HT1080 (cell line): ENCODE measurements at places on chromosomes 2 and 18. TPM values are rescaled to one million over a fixed set of nuclear protein-coding genes. Genes with fewer than 3 reads are reported as not detected.
A peak's percentile ranks its signal among the peaks of the same experiment; 100 is the strongest.

- DNase-seq: peak; percentile 62
Measured at GRCh38 chr2:3738454-3738853, 35.1 kb downstream of the DCDC2C start.

DNA sequence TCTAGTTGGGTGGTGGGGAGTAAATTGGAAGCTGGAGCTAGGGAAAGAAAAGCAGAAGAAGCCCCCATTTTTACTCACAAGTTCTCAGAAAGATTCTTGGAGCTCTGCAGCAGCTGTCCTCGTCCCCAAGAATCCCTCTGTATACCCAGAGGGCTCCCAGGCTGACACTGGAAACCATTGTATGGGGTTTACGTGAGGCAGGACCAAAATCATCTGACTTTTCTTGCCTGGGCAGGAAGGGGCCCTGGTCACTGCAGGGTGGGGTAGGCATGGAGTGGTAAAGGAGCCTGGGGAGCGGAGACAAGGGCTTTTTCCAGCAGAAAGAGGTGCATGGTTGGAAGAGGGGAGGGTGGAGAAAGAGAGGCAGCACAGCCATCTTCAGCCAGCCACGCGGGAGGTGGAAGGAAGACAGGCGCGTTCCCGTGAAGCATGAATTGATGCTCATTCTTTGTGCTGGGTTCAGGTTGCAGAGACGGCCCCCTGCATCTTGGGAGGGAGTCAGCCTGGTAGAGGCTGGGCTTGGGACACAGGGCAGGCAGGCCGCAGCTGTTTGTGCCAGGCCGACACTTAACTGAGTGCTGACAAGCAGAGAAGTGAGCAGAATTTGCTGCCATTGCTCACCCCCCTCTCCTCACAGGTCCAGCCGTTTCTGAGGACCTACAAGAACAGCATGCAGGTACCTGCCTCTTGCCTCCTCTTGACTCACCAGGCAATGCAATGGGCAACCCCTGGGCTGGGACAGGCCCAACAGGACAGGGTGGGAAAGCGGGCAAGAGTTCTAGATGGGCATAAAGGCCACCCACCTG is 94.8 kb downstream of the PLB1 start:
- DNase-seq: no peak

The SERPINB2 gene
- 0.27 and 1.8 TPM in 2 replicates for total RNA-seq

The PLCD4 gene
- total RNA-seq: 1.7 and 2.4 TPM in 2 replicates

DNA sequence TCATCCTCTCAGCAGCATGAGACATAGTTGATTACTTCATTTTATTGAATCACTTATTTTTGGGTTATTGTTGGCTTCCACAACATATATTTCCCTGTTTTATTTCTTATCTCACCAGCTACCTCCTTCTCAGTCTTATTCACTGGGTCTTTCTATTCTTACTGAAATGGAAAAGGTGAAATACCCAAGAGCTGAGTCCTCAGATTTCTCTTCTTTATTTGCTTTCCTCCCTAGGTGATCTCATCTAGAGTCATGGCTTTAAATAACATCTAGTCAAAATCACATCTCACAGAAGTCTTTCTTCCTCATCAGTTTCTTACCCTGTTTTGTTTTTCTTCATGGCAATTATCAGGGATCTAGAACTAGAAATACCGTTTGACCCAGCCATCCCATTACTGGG is 105.0 kb upstream of the RBBP8 start:
- DNase-seq: peak; percentile 91

DNA sequence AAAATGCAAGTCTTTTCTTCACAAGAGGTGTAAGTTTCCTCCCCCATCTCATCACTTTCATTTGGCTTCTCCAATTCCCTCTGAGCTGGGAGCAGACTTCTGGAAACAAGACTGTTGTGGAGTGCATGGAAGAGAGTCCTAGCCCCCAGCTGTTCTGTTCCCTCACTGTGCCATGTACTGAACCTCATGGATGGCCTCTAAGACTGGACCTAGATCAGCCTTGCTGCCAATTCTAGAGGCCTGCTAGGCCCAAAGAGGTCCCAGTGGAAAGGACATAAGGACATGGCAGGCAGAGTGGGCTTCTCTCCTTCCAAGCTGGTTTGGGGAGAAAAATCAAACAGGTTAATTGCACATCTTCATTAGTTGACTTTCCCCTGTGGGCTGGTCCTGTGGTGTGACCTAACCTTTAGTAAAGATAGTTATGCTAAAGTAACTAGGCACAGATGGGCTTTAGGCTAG is 7.3 kb upstream of the CETN1 start:
- no peak for DNase-seq

- peak; percentile 98 for DNase-seq
Measured at GRCh38 chr2:230230087-230230486, 4.6 kb downstream of the SP140 start.

GRCh38 chr2:20190876-20191713 is 33.8 kb downstream of the SDC1 start:
- peak; percentile 44 for DNase-seq

The FSIP2 gene
- not detected in 2 replicates for total RNA-seq

The OSBPL1A gene
- 16.6 and 17.3 TPM in 2 replicates for total RNA-seq

The SERPINB10 gene
- not detected in 2 replicates for total RNA-seq

The DPP10 gene
- not detected in 2 replicates for total RNA-seq

The ABHD1 gene
- total RNA-seq: not detected in 2 replicates

DNA sequence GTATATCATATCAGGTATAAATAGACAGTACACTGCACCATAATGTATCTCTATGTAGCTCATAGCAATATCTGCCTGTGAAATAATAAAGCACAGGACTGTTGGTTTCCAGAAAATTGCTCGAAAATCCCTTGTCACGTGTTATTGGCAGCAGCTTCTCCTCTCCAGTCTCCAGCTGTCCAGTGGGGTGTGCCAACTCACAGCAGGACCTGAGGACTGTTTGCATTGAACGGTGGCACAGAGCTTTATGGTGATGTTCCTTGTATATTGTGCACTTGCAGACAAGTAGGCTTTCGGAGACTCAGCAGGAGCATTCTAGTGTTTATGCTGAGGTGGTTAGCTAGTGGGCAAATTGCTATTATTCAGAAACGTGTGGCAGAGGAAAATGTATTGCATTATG is 182.2 kb upstream of the ATP5MC3 start:
- no peak for DNase-seq

- peak; percentile 4 for DNase-seq
Measured at GRCh38 chr2:184067502-184067901, 530.8 kb upstream of the ZNF804A start.

- DNase-seq: no peak
Measured at GRCh38 chr2:5089409-5089808, 602.8 kb upstream of the SOX11 start.

- DNase-seq: no peak
Measured at GRCh38 chr2:16971722-16972234, 306.1 kb upstream of the CYRIA start.

DNA sequence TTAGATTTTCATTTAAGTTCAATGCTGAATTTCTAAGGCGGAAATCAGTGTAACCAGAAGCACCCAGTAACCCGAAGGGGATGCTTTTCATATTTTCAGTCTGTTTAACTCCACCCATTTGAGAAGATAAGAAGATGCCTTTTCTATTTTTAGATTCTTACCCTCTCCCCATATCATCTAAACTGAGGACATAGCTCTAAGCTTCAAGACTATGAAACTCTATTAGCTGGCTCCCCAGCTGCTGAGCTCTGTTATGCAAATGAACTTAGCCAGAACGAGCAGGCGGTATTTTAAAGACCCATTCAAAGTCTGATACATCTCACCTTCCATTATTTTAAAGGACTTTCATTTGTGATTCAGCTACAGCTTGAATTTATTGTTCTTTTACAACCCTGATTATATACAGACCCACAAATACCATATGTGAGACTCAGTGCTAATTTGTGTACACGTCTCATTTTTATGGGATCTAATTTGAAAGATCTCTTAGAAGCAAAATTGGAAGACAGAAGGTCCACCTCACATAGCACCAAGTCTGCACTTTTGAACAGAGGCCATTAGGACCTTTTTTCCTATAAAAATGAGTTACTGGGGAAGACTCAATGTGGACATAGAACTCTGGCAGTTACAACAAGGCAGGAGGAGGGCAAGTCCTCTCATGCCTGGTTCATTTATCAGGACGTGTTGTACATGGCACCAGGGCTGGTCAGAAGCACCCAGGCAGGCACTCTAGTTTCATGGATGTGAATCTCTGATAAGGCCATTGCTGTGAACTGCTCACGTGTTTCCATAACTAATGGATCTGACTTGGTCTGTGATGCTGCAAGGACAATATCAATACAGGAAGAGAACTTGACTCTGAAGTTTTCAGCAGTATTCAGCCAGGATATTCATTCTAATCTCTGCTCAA is 16.3 kb downstream of the CDC42EP3 start:
- no peak for DNase-seq

DNA sequence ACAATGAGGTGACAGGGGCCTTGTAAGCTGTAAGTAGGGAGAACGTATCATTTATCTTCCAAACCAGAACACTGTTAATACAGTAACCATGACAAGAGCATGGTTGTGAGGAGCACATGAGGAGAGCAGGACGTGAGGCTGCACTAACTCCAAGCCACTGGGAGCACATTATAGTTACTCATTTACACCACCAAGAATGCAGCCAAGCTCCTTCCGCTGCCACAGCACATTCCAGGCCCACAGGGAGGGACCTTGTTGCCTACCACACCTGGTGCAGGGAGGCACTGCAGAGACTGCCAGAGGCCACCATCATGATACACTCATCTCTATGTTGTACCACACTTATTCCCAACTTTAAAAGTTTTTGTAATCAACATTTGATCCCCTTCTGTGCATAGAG is 13.5 kb upstream of the SFXN5 start:
- DNase-seq: no peak

GRCh38 chr2:101380376-101380775 is 6.9 kb downstream of the CREG2 start:
- DNase-seq: peak; percentile 89

- DNase-seq: peak; percentile 32
Measured at GRCh38 chr2:203532957-203533658, 2.0 kb downstream of the RAPH1 start.

The MC2R gene
- total RNA-seq: not detected in 2 replicates

The MOGAT1 gene
- total RNA-seq: not detected in 2 replicates

- peak; percentile 98 for DNase-seq
Measured at GRCh38 chr2:20578895-20579825, 71.7 kb downstream of the HS1BP3 start.

GRCh38 chr2:195603998-195604397 is 53.0 kb upstream of the SLC39A10 start:
- no peak for DNase-seq

DNA sequence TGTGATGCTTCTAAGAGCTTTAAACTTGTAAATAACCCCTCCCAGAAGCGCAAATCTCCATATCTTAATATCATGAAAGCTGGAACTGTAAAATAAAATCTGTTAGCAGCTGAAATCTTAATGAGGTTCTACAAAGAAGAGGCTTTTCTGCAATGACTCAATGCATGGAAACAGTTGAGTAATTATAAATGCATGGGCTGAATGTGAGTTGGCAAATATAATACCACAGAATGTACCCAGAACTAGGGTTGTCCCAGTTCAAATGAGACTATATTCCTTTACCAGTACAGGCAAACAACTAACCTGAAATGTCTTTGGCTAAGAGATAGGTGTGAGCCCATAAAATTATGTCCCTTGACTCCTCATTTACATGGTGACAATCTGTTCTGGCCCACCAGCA is 52.9 kb downstream of the SATB2 start:
- DNase-seq: peak; percentile 18

GRCh38 chr18:48170651-48171050 is 238.5 kb downstream of the ZBTB7C start:
- DNase-seq: no peak

- DNase-seq: no peak
Measured at GRCh38 chr2:225428360-225428759, 28.9 kb downstream of the NYAP2 start.

The KLHL29 gene
- total RNA-seq: 6.0 and 6.8 TPM in 2 replicates

The LINC00305 gene
- not detected in 2 replicates for total RNA-seq

GRCh38 chr2:176122052-176122682 is 352 bp upstream of the HOXD9 start:
- no peak for DNase-seq

DNA sequence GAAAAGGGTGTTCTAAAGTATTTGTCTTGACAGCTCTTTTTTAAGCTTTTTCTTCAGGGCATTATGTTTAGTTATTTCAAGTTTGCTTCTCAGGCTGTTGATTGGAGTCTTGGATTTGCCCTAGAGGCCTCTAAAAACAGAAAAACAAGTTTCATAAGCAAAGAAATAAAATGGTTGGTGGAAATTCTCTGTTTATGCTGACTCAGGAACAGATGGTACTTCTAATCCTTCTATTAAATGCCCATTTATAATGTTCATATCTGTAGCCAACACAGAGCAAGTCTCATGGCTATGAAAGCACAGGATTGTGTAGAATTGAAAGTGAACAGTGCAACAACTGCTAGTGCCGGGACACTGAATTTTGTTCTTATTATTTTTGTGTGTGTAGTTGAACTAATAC is 60.4 kb downstream of the KCNJ3 start:
- DNase-seq: no peak

GRCh38 chr2:46776687-46777327 is 138.8 kb downstream of the MCFD2 start:
- peak; percentile 26 for DNase-seq

The LIMS2 gene
- 0.26 and 0.47 TPM in 2 replicates for total RNA-seq

DNA sequence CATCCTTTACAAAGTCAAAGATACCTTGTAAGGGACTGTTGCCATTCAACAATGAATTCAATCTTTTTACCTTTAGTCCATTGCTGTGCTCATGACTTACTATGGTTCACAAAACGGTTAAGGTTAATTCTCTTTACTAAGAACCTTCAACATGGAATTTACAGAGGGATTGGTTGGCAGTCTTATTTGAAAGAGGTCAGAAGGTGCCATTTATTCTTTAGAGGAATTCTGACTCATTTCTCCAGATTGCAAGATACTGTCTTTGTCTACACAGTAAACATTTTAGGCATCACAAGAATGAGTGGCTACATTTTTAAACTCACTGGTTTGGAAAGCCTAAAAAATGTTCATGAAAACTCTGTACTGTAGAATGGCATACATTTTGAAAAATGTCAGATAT is 17.4 kb downstream of the KCNH7 start:
- DNase-seq: peak; percentile 20

DNA sequence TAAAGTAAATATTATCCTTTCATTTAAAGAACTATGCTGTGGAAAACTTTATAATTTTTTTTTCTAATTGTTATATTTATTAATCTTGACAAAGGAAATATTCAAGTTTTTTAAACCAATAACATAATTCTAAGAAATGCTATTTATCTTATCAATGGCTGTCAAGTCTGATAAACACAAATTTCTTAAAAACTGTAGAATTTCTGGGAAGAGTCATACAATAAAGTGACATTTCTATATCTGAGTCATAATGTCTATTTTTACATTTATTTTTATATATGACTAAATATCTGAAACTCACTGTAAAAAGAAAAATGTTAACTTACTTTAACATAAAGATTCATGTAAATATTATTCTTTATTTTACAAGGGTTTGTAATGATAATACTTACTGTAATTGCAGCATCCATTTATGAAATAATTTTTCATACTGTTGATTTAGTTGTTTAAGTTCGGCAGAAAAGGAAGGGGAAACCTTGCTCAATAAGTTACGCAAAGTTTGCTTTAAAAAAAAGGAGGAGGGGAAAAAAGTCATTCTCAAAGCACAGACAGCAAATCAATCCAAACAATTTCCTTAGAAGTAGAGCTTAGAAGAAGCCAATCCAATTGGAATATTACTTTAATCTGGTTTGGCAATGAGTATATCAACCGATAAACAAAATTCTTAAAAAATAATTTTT is 32.4 kb downstream of the ORC2 start:
- DNase-seq: no peak

The ANKRD30B gene
- not detected in 2 replicates for total RNA-seq
